ENCODE measurements at places on chromosomes 5 and 9.

DNA sequence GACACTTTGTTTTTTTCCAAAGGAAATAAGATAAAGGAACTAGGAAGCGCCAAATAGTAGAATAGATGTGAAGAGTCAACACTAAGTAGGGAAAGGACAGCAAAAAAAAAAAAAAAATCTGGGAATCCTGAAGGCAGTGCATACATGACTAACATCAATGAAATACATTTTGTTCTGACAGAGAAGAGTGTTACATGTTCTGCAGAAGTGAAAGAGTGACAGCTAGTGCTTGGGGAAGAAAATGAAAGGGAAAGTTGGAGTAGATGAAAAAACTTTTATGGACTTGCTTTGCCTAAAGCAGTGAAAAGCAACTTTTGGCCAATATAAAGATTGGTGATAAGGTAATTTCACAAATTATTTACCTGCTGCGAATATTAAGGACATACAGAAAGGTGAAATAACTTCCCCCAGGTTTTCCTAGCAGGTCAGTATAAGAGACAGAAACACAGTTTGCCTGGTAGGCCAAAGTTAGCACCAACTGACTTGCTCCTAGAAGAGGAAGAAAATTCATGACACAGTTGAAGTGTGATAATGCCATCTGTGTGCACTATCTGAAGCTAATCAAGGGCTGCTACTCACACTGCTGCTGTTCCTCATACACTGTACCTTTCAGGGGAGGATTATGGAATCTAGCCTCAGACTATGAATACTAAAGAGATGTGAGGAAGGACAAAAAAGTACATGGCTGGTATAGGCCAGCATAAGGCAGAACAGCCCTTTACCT lies 38.6 kb downstream of the RANBP6 start:
- DNase-seq, result no peak

- no peak for DNase-seq
Measured at GRCh38 chr9:1538301-1538700, 476.8 kb upstream of the SMARCA2 start.

DNA sequence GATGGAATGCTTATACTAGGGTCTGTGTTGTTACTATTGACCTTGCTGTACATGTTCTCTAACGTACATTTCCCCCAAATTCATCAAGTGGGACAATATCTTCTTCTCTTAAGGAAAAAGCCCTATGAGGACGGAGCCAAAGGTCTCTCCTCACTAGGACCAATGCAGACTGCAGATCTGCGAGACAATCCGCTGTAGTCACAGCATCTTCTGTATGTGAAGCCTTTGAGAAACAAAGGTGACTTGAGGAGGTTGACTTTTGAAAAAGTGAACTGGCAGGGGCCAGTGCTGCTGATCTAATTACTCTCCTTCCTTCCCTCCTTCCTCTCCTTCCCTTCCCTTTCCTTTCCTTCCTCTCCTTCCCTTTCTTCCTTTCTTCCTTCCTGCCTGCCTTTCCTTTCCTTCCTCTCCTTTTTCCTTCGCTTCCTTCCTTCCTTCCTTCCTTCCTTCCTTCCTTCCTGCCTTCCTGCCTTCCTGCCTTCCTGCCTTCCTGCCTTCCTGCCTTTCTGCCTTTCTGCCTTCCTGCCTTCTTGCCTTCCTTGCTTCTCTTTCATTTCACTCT lies 71.1 kb upstream of the BASP1 start:
- no peak for DNase-seq

GRCh38 chr5:74866596-74867162 lies 492 bp upstream of the FAM169A start:
- DNase-seq, result no peak

- no peak for DNase-seq
Measured at GRCh38 chr5:143218517-143219170, 184.8 kb downstream of the NR3C1 start.

GRCh38 chr5:82885627-82886389 lies 191.4 kb downstream of the TMEM167A start:
- DNase-seq, result no peak

- DNase-seq, result no peak
Measured at GRCh38 chr9:88645172-88645878, 110.3 kb downstream of the NXNL2 start.

DNA sequence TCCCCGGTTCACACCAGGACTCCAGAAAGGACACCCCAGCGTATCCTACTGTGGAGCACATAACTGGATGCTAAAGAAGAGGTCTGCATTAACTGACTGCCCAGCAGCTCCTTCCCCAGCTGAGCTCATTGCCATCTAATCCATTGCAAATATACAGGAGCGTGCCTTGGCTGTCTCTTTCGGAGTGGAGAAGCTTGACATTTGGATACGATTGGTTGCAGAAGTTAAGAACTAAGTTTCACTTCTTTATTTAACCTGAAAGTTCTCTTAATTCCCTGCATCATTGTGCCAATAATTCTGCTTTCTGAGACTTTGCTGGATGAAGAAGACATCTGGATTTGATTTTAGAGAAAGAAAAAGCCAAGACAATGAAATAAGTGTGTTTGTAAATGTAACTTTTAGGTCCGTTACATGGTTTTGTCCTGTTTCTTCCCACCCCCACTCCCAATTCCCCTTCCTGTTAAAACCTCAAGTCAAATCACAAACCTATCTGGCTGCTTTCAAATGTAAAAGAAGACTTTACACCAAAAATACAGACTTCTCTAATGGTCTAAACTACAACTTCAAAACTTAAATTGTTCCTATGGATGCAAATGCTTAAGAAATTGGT lies 33.9 kb downstream of the TAS2R1 start:
- DNase-seq, result no peak

DNA sequence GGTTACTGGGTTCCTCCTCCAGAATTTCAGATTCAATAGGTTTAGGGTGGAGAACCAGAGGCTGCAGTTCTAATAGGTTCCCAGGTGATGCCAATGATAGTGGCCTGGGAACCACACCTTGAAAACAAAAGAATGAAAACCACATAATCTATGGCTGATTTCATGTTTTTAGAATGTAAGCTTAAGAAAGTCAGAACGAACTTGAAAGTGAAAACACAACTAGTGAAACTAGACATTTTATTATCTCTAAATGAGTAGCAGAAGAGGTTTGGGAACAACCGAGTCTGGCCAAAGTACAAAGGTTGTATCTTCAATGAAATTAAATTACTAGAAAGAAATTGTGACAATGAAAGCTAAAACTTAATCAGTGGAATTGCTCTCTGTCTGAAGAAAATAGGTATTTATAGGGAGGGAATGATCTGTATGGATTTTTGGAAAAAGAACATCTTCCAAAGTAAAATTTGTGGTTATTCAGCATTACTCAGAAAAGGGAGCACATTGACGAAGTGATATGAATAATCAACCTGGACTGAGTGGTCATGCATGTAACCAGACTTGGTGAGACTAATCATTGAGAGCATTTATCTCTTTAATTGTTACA lies 24.9 kb upstream of the CEP120 start:
- DNase-seq, result no peak

- no peak for DNase-seq
Measured at GRCh38 chr5:39062530-39062929, 11.7 kb downstream of the RICTOR start.

DNA sequence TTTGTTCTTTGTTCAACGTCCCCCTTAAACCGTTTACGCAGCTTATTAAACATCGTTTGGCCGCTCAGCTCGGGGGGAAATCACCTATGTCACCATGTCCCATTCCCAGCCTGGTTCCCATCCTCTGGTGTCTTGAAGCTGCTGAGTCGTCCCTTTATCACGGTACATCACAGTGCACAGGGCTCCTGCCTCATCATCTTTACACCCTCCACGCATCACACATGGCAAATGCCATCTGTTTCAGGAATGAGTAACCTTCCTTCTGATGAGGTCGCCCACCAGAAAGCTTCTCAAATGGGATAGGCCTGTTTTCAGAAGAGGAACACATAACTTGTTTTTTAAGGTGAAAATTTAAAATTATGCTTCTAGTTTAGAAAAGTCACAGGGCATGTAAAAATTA lies 7.9 kb upstream of the LHX6 start:
- DNase-seq, result no peak
